ENCODE measurements at places on chromosomes 11 and 22.

DNA sequence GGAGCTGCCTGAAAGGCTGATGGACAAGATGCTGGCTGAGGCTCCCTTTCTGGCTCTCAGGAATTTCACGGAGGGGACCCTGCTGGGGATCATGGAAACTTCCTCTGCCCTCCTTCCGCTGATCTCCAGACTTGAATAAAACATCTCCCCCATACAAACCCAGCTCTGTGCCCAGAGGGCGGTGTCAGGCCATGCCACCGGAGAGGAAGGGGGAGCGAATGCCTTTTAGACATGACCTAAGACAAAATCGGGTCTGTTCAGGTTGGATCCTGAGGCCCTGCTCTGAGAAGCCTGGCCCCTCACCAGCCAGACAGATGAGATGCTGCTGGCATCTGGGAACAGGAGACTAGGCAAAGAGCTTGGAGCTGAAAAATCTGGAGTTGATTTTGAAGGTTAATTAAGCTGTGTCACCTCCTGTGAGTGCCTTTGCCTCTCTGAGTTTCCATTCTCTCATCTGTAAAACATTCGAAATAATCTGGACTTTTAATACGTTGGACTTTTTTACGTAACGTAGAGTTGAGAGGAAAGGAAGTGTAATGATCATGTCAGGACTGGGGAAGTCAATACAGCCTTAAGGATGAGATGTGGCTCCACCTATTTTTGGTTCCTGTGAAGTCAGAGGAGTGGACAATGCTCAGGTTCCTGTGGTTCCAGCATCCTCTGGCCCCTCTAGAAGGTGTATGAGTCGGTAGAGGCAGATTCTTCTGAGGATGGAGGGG is 163.6 kb downstream of the ST3GAL4 start:
- no peak for DNase-seq

- DNase-seq, result no peak
Observed at GRCh38 chr11:74256378-74257133, 54.9 kb downstream of the P4HA3 start.

DNA sequence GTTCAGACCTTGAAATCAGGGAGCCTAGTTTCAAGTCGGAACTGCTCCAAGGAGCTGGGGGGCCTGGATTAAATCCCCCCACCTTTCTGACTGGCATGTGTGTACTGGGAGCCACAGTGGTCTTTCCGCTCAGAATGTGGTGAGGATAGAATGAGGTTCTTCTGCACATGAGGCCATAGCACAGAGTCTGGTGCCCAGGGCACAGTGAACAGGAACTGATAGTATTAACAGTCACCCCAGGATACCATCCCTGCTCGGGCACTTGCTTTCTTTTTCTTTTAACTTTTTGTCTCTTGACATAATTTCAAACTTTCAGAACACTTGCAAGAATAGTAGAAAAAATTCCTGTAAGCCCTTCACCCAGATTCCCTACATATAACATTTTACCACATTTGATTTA is 28.8 kb downstream of the LMO1 start:
- no peak for DNase-seq

GRCh38 chr11:8375932-8376331 is 112.3 kb upstream of the LMO1 start:
- no peak for DNase-seq

DNA sequence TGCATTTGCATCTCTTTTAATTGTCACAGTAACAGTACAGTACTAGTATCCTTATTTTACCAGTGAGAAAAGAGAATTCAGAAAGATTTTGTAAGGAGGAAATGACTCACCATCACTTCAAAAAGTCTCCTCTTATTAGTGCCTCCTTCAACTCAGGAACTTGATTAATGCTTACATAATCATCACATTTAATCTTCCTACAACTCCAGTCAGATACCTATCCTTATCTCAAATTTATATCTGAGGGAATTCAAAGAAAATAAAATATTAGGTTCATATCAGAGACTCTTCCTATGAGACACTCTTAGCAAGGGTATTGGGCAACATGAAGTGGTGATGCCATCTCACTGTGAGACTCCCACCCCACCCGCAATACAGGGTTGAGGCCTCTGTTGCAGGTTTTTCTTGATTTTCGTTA is 26.1 kb upstream of the CTSC start:
- DNase-seq, result no peak

DNA sequence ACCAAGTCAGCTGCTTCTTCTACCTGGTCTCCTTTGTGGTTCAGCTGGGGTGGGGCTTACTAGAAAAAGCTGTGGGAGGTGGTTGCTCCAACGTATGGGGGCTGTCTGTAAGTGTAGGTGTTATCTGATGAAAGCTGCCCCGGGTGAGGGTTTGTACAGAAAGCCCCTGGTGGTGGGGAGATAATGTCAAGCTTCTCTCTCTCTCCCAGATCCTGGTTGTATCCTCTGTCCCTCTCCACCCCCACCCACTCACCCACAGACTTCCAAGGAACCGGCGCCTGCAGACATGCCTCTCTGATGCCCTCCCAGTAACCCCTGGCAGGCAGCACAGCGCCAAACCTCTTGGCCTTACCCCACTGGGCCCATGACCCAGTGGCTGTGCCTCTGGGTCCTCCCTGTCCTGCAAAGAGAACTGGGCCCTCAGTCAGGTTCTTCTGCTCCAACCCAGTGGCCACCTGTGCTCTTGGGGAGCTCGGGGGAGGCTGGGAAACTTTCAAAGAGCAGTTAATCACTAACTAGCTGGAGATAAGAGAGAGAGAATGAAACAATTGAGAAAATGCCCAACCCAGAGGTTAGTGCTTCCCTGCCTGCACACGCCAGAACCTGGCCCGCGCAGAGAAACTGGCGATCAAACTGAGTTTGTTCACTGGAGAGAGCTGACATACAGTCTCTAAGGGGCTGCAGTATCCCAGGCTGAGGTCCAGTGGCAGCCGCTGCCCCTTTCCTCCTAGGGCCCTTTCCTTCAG is 20.4 kb upstream of the EHF start:
- no peak for DNase-seq

DNA sequence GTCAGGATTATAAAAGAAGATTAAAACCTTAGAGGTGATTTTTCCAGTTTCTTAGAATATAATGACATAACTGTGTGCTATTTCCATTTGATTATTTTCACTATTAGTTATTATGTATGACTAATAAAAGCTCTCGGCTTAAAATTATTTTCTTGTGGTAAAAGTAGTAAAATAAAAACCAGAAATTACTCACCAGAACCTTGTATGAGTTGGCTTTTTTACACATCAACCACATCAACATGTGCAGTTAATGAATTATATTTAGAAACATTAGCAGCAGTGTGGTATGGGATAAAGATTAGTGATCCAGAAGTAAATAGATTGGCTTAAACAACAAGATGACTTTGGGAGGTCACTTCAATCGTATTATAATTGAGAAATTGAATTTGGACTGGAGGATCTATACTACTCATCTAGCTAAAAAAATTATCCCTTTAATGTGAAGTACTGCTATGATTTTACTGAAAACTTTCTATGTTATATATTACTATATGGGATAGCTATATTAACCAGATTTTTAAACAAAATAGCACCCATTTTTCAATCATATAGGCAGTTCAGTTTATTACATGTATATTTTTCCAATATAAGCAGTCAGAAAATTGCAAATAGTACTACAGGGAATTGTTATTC is 2.8 kb upstream of the BCO2 start:
- no peak for DNase-seq

DNA sequence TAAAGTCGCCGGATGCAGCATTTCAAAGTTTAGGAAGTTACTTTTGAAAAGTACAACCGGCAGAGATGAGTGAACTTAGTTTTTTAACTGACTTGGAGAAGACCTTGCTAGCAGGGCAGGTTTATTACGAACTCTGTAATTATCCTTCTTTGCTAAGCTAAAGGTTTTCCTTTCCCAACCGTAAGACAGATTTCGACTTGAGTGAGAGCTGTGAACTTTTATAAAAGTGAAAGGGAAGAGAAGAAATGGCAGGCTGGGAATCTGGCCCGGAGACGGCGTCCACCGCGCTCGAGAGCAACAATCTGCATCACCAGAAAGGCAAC is 659 bp upstream of the TEAD1 start:
- no peak for DNase-seq

GRCh38 chr11:126989942-126990715 is 10.4 kb downstream of the KIRREL3 start:
- DNase-seq, result peak; percentile 24

DNA sequence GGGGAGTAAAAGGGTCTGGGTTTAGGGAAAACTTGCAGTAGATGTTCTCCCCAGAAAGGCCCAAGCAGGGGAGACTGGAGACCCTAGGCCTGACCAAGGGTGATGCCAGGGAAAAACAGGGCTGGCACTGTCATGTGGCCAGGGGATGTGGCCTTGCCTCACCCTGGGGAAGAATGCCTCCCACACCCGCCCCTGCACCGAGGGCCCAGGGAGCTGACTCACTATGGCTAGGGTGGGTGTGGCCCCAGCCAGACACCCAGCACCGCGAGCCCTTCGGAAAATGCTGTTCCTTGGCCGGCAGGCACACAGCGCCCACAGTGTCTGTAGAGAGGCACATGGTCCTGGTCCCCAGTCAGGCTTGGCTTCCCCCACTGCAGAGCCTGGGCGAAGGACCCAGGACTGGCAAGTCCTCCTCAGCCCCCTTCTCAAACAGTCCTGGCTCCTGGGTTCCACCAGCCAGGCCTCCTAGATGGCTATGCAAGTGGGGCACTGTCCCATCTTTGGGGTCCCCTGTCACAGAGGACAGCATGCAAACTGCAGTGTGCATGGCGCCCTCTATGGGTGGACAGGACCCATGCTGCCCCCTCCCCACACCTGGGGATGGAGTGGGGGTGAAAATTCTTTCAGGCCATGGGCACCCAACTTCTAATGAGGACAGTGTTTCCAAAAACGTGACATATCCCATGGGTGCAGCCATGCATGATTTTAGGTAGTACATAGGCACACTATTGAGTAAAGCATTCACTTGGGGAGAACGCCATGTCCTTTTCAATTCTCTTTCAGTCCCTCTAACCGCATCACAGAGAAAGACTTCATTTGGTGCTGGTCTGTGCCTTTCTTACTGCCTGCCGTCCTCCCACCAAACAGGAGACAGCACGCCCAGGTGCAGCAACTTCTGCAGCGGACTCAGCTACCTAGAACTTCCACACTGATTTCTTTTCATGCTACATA is 15.2 kb downstream of the TMPRSS5 start:
- DNase-seq, result no peak

DNA sequence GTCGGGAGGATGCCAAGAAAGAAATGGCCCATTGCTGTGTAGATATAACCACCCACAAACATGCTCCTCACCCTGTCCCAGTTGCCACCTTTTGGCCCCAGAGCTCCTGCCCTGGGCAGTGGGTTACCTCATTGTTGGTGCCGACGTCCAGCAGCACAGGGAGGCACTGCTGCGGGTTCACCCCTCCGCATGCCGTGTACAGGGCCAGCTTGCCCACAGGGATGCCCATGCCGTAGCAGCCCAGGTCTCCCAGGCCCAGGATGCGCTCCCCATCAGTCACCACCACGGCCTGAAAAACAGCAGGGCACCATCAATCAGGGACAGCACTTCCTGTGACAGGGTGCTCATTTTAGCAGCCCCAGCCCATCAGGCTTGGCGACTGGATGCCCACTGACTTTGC is 123.1 kb downstream of the CCDC81 start:
- DNase-seq, result no peak

DNA sequence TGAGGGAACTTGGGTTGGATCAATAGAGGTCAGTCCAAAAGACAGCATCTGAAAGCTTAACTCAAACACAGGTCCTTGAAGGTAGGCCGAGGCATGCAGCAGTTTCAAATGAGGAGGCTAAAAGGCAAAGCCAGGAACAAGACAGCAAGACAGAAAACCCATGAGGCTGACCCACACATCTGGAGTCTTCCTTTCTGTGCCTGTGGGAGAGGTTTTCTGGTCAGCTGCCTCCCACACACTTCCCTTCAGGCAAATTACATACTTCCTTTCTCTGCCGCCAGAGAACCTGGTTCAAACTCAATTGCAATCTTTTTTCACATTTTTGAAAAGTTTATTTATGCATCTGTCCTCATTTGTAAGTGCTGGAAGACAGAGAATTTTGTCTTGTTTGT is 29.8 kb upstream of the CRTAM start:
- DNase-seq, result no peak
